ENCODE measurements at places on chromosomes 5 and 9.

DNA sequence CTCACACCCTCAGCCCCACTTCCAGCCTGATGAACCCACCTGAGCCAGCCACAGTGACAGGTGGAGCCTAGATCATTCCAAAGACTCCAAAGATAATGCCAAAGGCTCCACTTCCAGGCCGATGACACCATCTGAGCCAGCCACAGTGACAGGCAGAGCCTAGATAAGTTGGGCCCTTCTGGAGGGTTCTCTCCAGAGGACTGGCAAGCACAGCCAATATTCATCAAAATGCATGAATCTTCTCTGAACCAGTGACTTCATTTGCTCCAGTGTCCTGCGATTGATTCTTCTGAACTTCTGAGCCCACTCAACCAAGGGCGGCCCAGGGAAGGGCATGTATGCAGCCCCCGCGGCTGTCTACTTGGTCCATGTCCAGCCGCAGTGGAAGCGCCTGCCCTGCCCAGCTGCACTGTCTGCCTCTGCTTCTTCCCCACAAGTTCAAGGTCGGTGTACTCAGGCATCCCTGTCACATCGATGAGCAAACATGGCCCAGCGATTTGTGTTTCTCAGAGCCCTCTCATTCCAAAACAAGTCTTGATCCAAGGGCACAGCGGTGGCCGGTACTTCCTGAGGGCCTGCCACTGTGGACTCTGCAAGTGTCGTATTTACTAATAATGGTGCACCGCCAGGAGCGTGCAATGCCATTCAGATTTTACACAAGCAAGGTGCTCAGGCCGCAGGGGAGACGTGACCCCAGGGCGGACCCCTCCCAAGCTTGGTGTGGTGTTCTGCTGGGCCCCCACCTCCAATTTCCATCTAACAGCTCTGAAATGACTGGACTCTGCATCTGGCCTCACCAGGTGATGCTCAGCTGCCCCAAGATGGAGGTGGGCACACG is 107.0 kb downstream of the VAV2 start:
- no peak for DNase-seq

GRCh38 chr5:72179028-72179815 is 71.9 kb downstream of the MAP1B start:
- DNase-seq = peak; percentile 30

GRCh38 chr9:137390553-137391410 is 32.2 kb downstream of the EXD3 start:
- DNase-seq = no peak

- no peak for DNase-seq
These were observed 13.6 kb upstream of the MAST4 start for GRCh38 chr5:66582499-66583165.

- no peak for DNase-seq
These were observed 107.7 kb upstream of the GPR151 start for GRCh38 chr5:146623666-146624065.

- no peak for DNase-seq
These were observed 9.0 kb downstream of the NDUFS4 start for GRCh38 chr5:53569453-53569852.

GRCh38 chr5:170334626-170335025 is 37.0 kb upstream of the LCP2 start:
- DNase-seq = no peak

- DNase-seq = no peak
These were observed 24.9 kb downstream of the TICAM2 start for GRCh38 chr5:115577329-115577728.

DNA sequence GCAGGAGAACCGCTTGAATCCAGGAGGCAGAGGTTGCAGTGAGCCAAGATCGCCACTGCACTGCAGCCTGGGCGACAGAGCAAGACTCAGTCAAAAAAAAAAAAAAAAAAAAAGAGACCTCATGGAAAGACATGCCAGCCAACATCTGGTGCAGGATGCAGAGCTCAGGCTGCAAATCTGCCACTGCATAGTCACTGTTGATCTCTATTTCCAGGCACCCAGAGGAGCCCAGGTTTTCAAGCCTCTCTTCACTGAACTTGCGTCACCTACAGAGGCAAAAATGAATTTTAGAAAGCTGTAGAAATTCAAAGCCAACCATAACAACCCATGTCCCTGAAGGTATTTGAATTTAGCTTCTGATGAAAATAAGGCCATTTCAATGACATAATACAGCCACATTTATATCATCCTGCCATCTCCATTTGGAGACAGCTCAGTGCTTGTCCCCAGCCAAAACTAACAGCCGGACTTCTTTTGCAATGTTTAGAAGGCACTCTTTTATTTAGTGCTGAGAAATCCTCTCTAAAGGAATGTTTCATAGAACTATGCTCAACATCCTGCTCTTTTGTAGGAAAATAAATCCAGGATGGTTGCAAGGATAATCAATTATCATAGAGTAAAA is 113.3 kb downstream of the SNX18 start:
- DNase-seq = no peak

GRCh38 chr9:108239696-108240321 is 616.0 kb downstream of the ACTL7B start:
- DNase-seq = no peak

DNA sequence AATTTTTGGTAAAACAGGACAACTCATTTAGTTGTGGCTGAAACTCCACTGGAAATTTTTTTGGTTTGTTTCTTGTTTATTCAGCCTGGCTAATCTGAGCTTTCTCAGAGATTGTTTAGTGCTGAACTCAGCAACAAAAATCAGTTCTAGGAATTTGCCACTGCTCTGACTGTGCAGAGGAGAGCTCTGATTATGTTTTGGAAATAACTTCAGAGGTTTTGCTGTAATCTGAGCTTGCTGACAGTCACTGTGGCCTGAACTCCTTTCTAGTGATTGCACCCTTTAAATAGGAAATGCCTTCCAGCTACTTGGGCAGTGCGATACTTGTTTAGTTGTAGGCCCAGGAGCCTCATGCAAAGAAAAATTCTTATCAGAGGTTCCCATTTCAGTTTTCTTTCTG is 60.2 kb downstream of the OSTF1 start:
- no peak for DNase-seq

DNA sequence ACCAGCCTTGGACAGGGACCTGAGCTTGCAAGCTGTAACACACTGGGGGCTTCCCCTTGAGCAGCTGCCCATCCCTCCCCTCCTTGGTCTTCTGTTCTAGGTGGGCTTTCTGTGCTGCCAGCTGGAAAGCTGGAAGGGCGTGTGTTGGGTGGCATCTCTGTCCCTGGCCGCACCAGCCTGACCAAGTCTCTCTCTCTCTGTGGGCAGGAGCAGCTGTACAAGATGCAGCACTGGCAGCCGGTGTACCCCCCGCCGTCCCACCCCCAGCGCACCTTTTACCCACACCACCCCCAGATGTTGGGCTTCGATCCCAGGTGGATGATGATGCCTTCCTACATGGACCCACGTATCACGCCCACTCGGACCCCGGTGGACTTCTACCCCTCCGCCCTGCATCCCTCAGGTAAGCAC is 32.1 kb upstream of the POMT1 start:
- no peak for DNase-seq

GRCh38 chr9:21160178-21160577 is 6.3 kb downstream of the IFNA21 start:
- no peak for DNase-seq

All from SK-N-SH (cell line).